Cortex of kidney (tissue), 1 donor: ENCODE measurements at places on chromosomes 5 and 9.

GRCh38 chr5:73370640-73371583, 77.7 kb downstream of the FOXD1 start:
- no peak for DNase-seq

GRCh38 chr9:98900725-98901124, 43.0 kb upstream of the COL15A1 start:
- no peak for DNase-seq

DNA sequence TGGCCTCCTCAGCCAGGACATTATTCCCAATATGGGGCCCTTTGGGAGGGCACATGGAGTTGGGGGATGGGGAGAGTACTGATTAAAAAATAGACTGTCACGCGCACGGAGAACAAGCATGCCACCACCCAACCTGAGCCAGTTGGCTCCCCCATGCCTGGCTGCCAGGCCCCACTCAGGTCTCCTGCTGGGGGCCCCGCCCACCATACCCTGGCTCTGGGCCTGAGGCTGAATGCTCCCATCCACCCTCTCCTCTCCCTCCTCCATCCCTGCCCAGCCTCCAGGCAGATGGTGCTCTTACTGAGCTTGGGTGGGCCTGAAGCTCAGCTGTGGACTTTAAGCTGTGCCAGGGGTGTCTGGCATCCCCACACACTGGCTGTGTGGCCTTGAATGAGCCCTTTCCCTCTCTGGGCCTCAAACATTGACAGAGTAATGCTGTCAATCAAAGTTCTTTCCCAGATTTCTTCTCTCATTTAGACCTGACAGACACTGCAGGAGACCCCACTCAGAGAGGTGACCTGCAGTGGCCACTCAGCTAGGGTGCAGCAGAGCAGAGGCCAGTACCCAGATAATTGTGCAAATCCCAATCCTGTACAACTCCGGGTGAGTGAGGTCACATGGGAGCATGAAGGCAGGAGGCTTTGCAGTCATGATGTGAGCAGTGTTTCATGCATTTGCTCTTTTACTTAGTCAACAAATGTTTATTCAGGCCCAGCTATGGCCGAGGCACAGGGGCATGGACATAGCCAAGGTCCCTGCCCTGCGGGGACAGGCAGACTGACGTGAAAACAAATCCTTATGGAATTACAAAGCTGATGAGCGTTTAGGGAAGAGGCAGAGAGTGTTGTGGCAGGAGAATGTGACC, 9.8 kb upstream of the SYNPO start:
- DNase-seq: no peak

DNA sequence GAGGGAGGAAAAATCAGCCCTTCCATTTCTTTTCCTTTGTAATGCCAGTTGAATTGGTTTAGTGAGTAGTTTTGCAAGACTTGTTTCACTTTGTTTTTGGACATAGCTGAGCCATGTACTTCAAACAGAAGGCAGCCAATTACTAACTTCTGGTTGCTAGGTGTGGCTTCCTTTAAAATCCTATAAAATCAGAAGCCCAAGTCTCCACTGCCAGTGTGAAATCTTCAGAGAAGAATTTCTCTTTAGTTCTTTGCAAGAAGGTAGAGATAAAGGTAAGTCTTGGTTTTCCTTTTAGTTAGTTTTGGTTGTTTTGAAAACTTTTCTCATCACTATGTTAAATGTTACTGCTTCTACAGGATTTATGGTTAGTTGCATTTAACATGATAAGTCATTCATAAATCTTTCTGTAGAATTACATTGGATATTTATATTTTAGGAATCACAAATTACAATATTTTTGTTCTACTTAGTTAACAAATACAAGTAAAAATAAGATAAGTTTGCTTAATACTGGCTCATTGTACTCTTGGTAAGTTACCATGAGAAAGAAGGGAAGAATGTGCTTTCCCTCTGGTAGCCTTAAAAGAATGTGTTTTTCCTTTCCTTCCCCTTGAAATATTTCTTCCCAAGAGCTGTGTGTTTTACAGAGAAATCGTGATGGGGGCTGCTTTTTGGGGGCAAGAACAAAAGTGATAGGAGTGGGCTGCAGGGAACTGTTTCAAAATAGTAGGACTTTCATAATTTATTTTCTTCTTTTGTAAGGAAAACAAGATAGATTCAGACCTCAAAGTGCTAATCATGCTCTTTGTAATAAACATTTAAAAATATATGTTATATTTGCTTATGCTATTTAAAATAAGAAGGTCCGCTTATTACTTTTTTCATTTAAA, at the start of gene ANXA1:
Gene ANXA1 (plus strand): TSS at position 213 of the 890 bp plus-strand sequence. CDS start 6,671 bp downstream, outside the sequence.
- no peak for DNase-seq

DNA sequence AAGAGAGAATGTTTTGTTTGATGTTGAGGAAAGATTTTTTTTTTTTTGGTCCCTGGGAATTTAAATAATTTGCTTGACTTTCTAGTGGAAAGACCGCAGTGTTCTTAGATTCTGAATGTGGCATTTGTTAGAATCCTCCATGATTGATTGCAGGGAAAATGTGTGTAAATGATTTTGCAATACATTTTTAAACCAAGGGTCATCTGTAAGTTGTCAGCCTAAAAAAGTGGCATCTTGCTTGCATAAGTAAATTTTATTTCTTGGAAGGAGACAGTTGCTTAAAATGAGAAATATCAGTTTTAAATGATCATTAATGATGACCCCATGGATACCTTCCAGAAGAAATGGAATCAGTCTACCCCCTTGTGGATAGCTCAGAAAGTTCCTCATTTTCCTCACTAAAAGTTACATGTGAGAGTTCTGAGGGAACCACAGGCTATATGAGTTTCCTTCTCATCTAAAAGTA, 105.1 kb upstream of the SLC25A48 start:
- DNase-seq: no peak

DNA sequence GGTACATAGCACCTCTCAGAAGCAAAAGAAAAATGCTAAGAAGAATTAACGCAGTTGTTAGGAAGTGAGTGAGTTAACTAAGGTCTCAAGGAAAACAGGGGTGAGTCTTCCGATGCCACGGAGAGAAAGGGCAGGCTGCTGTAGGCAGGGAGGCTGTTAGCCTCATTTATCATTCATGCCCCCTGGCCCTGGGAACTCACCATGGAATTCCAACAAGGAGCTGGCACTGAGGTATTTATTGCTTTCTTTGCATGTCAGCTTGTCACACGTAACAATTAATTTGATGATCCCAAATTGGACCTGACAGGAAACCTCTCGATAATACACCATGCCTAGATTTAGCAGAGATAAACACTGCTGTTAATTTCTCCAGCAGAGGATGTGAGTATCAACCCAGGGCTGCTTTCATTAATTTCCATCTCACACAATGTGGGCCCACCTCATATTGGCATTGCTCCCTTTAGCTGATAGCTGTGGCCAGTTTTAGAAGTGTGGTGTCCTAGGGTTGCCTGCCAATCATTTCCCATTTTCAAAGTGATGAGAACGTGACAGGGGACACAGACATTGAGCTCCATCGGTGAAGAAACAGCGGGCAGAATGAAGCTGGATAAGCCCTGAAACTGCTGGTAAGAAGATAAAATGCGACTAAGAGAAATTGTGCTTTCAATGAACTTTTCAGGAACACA, 45.3 kb downstream of the DAP start:
- no peak for DNase-seq

DNA sequence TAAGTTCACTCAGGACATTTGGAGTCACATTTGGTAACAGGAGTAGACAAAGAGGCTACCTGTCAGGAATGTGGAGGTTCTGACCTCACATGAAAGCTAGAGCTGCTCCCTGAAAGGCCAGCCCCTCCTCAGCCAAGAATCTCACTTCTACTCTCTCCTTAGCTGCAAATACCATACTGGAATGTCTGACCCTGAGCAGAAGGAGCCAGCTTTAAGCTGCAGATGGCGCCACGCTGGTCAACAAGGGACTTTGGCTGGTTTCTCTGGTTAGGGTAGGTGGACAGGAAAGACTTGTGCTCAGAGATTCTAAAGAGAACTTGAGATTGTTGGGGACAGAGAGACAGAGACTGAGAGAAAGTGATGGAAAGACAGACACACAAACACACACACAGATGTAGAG, 21.9 kb downstream of the ASTN2 start:
- DNase-seq: no peak

DNA sequence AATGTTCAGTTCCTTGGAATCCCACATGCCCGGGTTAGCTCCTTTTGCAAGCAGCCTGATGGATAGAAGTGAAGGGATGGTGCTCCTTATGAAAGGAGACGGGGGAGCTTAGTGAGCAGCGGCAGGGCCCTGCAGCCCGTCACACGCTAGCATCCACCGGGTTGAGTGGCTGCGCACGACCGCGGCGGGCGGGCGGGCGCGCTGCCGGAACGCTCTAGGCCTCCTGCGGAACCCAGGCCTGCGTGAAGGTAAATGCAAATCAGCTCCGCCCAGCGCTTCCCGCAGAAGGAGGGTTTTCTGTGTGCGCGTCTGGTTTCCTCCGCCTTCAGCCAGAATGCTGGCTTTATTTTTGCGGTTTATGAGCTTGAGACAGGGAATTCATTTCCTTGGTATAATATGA, 19.8 kb downstream of the IL12B start:
- no peak for DNase-seq

DNA sequence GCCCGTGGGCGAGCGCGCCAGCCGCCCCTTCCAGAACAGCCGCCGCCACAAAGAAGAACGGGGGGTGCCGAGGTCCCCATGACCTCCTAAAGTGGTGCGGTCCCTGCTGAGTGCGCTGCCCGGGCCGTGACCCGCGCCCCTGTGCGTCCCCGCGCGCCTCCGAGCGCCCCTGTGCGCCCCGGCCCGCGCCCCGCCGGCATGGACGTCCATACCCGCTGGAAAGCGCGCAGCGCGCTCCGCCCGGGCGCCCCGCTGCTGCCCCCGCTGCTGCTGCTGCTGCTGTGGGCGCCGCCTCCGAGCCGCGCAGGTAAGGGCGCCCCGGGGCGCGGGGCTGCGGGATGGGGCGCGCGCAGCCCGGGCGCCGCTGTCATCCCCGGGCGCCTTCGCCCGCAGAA, 384 bp downstream of the COL5A1 start:
- DNase-seq: no peak

- DNase-seq: no peak
Measured at GRCh38 chr9:110977259-110977709, 61.0 kb downstream of the LPAR1 start.

- DNase-seq: no peak
Measured at GRCh38 chr5:59838989-59839388, 54.5 kb downstream of the PDE4D start.

DNA sequence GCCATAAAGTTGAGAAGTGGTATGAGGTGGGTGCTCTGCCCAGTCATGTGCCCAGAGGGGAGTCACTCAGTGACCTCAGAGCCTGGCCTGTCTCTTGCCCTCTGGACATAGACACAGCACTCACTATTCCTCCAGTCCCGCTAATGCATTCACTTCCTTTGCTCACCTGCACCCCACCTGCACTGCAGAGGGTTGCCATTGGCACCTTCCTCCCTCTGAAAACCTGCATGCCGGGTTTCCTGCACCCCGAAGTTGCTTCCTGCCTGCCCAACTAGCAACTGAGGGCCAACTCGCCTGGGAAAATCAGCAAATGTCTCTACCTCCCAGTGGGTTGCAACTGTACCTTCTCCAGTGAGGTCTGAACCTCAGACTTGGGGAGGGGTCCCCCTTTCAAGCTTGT, 48.1 kb upstream of the SPTLC1 start:
- DNase-seq: no peak

- DNase-seq: no peak
Measured at GRCh38 chr5:42593591-42593990, 163.0 kb upstream of the CCDC152 start.

- DNase-seq: no peak
Measured at GRCh38 chr5:155884041-155884440, 442.9 kb upstream of the SGCD start.

GRCh38 chr9:107593224-107593870, 103.8 kb upstream of the KLF4 start:
- DNase-seq: no peak

- no peak for DNase-seq
Measured at GRCh38 chr5:56712895-56713591, 102.3 kb upstream of the MAP3K1 start.

DNA sequence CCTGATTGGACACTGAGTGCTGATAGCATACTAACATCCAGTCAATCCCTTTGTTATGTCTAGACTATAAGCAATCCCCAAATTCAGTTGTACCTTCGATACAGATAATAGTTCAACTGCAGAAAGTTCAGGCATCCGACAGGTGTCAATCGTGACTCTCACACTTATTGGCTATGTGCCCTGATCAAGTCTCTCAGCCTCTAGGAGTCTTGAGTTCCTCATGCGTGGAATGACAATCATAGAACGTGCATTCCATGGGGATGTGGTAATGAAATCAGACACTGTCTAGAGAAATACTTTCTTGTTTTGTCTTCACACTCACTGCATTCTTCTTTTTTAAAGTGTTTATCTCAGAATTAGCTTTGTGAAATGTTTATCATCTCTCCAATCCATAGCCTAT, 4.8 kb downstream of the ANKRD34B start:
- no peak for DNase-seq

GRCh38 chr5:112869948-112870347, 8.9 kb downstream of the SRP19 start:
- no peak for DNase-seq

DNA sequence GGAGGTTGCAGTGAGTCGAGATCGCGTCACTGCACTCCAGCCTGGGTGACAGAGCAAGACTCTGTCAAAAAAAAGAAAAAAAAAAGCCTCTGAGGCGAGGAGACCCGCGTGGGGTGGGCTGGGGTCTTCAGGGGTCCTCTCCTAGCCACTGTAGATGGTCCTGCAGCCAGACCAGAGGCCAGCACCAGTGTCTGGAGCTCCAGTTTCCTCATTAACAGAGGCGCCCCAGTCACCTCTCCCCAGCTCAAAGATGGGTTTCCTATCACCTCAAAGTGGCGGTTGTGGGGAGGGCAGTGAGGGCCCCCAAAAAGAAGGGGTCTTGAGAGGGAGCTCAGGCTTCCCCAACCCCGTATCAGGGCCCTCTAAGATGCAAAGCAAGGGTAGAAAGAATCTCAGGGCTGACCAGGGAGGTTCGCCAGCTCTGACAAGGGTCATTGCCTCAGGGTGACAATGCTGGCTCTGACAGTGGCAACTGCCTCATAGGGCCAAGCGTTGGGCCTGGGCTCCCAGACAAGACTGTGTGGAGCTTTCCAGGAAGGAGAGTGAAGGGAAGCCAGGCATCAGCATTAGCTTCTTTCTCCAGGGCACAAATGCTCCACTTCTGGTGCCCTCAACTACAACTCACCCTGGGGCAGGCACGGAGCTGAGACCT, 15.0 kb downstream of the STK10 start:
- no peak for DNase-seq

- no peak for DNase-seq
Measured at GRCh38 chr5:132416306-132417009, 46.9 kb downstream of the SLC22A5 start.
